ENCODE measurements at places on chromosomes 11 and 22. TPM values are rescaled to one million over a fixed set of nuclear protein-coding genes. Genes with fewer than 3 reads are reported as not detected.

GRCh38 chr11:62854013-62854824, 14.8 kb upstream of the WDR74 start:
- DNase-seq, result no peak

DNA sequence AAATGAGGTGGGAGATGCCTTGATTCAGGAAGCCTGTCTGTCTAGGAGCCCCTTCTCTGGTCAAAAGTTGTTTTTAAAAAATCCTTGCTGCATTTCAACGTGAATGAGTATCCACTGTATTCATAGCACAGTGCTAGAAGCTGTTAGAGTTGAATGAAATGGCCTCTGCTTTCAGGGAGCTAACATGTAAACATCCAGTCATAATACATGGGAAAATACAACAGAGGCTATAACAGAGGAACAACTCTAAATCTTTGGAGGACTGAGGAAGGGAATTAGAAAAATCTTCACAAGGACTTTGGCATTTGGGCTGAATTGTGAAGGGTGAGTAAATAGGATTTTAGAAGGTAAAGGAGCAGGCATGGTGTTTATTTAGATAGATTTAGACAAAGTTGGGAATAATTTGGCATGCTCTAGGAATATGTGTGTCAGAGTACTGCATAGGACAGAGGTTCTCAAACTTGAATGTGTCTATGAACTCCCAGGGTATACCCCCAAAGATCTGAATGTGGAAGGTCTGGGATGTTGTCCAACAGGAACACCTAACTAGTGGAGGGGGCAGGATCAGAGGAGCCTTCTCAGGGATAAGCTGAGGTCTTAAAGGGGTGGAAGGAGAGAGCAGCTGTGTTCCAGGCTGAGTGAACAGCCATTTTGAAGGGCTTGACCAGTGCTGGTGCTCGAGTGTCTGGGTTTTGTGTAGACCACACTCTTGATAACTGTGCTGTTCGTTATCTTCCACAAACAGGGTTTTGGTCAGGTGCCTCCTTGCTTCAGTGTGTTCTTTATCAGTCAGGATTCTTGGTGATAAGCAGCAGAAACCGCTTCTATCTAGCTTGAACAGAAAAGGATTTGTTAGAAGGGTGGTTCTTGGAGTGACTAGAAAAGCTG, 12.7 kb downstream of the SREBF2 start:
- DNase-seq, result no peak

DNA sequence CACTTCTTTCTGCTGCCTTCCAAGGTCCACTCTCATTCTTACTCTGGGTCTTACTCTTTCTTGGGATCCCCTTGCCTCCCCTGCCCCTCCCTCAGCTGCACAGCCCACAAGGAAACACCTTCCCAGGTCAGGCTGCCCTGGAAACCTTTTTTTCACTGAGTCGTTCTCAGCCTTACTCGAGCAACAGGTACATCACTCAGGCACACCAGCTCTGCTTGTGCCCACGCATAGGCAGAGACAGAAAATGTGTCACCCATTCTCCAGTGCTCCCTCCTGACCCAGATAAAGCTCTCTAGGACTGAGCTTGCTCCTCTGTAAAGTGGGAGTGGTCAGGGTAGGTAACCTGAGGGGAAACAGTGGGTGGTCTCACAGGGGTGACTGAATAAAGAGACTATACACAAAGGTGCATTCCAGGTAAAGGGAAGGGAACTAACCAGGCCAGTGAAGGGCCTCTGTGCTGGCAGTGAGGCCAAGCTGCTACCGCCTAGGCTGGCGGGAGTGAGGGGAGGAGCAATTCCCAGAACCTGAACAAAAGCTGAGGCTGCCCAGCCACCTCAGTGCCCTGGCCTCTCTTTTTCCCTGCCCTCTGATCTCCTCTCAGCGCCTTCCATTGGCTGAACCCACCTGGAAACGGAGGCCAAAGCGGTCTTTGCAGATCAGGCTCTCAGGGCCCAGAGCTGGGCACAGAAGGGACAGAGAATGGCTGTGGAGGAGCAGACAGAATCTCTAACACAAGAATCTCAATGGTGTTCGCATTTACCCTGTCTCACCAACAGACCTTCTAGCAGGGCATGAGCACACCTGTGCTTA, 15.9 kb downstream of the PRG3 start:
- no peak for DNase-seq

The TMEM45B gene
- polyA plus RNA-seq, result not detected

The PHETA2 gene
- 0.05 TPM for polyA plus RNA-seq

The MPPED1 gene
- 0.05 TPM for polyA plus RNA-seq

The TRIM77 gene
- polyA plus RNA-seq, result not detected

Data from SK-N-SH (cell line).